Cortex of kidney (tissue), 1 donor: ENCODE measurements at places on chromosomes 2 and 18.

GRCh38 chr2:198137733-198138132 lies 333.3 kb downstream of the PLCL1 start:
- no peak for DNase-seq

GRCh38 chr2:27727257-27727656 lies 44.3 kb upstream of the MRPL33 start:
- DNase-seq, result no peak

DNA sequence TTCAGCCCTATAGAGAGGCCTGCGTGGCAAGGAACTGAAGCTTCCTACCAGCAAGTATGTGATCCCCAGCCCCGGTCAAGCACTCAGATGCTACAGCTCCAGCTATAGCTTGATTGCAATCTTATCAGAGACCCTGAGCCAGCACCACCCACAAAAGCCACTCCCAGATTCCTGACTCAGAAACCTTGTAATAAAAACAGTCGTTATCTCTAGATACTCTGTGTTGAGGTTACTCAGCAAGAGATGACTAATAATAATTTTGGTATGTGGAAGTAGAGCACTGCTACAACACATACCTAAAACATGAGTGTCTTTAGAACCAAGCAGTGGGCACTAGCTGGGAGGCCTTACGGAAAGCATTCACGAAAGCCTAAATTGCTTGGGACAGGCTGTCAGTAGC lies 216.9 kb downstream of the UXS1 start:
- no peak for DNase-seq

DNA sequence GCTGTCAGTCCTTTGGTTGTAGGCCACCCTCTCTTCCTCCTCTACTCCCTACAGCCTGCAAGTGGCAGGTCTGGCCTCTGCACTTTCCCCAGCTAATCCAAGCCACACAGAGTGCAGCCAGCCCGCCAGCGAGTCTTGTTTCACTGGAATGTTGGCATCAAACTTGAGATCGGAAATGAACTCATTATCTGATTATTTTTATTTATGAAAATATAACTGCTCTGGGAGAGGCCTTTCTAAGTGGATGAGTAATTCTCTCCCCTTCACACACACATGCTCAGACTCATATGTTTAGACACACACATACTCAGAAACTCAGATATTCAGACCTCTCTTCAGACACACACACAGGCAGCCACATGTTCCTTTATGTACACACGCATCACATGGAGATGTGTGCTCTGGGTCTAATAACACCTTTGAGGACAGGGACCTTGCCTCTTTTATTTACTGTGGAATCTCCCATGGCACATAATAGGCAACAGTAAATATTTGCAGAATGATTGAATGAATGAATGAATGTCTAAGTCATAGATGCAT lies 151.3 kb downstream of the ZFP36L2 start:
- no peak for DNase-seq

DNA sequence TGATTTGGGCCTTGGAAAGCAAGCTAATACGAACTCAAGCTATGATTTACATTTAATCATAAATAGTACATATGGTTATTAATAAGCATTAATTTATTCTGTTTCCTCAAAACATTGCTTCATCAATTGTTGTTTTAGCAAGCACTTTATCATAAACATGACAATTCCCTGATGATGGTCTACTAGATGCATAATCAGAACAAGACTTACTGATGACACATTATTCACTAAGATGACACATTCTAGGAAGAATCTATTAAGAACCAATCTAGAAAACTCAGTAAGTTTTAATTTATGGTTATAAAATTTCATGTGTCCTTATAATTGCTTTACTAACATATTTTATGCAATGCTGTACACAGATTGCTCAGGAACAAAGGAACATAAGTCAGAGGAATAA lies 815.2 kb downstream of the ERBB4 start:
- no peak for DNase-seq

DNA sequence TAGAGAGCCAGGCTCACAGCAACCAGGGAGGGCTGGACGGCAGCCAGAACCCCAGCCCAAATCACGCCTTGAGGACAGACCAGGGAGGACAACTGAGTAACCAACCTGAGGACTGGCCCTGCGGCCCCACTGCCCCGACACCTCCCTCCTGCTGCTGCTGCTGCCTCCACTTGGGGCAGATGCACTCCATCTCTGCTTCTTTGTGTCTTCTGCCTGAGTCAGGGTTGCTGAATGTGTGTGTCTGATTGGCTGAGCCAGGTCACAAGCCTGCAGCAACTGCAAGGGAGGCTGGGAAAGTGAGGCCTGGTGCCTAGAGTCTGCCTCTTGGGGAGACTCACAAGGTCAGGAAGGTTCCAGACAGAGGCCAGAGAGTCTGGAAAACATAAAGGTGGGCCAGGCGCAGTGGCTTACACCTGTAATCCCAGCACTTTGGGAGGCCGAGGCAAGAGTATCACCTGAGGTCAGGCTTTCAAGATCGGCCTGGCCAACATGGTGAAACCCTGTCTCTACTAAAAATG lies 83.4 kb downstream of the ZFP36L2 start:
- no peak for DNase-seq

- DNase-seq, result no peak
These were observed 63.9 kb downstream of the KLHL29 start for GRCh38 chr2:23448906-23449305.

DNA sequence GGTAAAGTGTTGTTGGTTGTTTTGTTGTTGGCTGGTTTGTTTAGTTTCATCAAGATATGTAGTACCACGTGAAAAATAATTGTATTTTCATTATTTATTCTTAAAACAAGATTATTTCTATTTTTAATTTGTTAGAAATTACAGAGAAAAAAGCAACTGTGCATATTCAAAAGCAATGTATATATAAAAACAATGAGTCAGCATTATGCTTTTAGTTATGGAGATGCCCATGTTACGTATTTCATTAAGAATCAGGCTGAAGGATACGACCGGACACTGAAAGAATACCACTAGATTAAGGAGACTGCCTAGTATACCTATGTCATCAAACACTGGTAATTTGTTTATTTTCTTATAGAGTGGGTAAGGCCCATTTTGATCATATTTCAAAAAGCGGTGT lies 1188.4 kb upstream of the NXPH2 start:
- DNase-seq, result no peak

DNA sequence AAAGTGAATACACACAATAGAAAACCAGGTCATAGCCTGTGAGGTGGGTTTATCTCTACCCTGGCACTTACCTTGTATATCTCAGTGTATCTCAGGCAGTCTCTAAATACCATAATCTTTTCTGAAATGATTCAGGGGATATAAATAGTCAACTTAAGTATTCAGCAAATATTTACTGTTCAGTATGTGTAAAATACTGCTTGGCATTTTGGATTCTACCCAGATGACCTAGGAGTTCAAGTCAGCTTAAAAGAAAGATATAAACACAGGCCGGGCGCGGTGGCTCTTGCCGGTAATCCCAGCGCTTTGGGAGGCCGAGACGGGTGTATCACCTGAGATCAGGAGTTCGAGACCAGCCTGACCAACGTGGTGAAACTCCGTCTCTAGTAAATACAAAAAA lies 23.8 kb downstream of the GRHL1 start:
- DNase-seq, result no peak

DNA sequence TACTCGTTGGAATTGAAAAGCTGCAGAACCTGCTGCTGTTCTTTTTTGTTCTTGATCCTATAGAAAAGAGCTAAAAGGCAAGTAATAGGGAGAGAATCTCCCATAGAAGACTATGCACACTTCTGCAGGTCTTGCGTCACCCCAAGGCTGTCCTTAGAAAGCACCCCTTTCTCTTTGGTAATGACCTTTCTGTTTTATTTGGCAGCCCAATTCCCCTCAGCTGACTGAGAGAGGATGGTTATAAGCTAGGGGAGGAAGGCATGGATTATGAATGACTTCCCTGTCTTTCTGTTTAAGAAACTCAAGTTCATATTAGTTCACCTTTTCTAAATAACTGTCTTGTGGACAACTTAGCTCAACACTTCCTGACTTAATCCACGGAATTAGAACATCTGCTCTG lies 122.9 kb downstream of the TXNL1 start:
- DNase-seq, result no peak

DNA sequence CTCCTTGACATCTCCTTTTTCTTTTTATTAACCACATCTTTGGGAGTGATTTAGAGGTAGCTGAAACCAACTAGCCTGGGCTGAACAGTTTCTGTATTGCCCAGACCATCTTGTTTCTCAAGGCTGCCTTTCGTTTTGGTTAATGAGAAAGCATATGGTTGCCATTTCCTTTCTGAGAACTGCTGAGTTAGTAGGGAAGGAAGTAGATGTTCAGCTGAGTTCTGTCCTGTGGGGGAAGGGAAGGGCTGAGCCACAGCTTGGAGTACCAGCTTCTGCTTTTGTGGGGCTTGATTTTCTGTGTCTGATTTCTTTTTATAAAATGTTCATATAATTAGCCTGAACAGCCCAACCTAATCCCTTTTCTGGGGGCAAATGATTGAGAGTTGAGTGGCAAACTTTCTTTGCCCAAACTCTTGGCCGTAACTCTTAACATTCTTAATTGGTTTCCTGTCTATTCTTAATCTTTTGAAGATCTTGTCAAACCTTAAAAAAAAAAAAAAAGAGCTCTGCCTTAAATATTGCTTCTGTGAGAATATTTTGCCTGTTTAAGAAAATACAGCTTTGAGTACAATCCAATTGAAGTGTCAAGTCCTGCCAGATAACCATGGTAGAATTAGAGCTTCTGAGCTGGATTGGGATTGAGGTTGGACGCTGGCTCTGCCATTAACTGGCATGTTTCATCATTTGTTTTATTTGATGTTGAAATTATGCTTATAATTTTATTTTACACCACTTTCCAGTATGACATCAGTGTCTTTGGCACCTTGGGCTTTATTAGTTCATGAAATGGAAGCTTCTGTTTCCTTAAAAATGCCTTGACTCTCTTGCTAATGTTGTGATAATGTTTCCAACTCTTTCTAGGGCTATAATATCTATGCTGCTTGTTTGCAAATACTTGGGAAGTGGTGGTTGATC lies 1.9 kb upstream of the NABP1 start:
- no peak for DNase-seq

DNA sequence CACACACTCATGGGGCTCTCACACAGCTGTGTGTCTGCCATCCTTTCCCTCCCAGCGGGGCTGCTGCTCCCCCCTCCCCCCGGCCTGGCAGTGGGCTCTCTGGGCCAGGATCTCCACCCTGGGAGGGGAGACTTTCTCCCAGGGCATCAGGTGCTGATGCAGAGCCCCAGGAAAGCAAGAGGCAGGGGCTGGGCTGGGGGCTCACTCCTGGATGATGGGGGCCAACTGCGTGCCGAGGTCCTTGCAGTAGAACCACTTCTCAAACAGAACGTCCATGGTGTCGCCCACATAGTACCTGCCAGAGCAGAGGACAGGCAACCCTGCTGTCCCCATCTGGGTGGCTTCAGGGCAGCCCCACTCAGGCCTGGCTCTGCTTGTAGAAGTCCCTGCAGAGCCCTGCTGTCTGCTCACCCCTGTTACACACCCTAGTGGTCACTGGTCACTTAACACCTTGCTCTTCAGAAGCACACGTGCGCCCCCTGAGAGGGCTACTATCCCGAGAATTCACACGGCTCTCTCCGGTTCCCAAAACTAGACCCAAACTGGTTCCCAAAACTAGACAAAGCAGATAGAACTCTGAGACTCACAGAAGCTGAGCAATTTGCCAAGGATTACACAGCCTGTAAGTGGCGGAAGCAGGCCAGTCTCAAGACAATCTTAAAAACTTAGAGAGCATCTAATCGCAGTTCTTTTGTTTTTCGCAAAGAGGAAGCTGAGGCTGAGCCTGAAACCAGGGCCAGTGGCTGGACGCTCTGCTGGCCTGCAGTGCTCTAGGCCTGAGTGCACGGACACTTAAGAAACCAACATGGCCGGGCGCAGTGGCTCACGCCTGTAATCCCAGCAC lies 6.6 kb upstream of the OXER1 start:
- DNase-seq, result no peak

DNA sequence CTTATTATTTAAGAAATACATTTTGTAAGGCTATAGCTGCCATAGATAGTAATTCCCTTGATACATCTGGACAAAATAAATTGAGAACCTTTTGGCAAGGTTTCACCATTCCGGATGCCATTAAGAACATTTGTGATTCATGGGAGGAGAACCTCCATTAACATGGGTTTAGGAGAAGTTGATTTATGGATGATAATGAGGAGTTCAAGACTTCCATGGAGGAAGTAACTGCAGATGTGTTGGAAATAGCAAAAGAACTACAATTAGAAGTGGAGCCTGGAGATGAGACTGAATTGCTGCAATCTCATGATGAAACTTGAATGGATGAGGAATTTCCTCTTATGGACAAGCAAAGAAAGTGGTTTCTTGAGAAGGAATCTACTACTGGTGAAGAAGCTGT lies 17.3 kb downstream of the PHLPP1 start:
- no peak for DNase-seq

DNA sequence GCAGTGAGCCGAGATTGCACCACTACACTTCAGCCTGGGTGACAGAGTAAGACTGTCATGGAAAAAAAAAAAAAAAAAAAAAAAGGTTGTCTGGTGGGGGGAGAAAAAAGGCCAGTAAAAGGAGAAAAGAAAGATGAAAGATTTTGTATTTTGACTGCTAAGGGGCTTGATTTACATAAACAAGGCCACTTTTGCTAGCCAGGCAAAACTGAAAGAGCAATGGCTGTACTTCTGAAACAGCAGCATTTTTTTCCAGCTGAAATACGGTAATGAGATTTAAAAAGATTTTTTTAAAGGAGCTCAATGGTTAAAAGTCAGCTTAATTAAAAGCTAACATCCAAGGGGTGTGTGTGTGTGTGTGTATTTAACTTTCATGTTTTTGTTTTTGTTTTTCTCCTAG lies 11.3 kb upstream of the OXER1 start:
- DNase-seq, result no peak

- DNase-seq, result no peak
These were observed 435.4 kb downstream of the EIPR1 start for GRCh38 chr2:2942225-2942624.

DNA sequence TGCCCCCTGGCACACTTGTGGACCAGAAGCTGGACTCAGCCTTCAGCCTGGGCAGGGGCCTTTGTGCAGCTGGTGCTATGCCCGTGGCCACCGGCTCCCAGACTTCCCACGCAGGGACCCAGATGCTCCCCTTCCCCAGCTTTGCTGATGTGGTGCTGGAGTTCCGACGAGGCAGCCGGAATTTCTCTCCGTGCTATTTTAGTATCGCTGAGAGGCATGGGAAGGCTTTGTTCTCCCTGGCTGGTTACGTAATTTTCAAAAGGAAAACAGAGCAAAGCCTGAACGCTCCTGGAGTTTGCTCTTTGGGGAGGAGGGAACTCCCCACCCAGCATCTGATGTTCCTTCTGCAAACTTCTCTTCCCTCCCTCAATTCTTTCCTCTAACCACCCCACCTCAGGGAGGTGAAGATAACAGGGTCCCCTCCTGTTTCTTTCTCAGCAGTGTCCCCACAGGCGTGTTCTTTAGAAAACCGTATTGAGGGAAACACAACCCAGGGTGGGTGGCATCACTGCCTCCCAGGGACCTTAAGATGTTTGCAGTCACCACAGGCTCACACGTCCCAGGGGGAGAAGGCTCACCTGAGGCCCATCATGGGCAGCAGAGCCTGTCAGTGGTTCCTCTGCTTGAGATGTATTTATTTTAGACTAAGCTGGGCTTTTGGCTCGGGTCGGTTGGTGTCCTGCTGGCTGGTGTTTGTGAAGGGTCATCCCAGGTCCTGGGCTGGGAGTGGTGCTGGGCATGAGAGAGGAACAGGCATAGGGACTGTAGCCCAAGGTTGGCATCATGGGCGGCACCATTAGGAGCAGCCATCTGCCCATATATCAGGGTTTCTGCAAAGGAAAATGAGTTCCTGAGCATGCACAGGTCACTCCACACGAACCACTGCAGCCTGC lies 95.0 kb downstream of the MAPK4 start:
- DNase-seq, result no peak

GRCh38 chr2:169105476-169105875 lies 36.1 kb downstream of the DHRS9 start:
- no peak for DNase-seq

- no peak for DNase-seq
These were observed 363.6 kb downstream of the RNF144A start for GRCh38 chr2:7280790-7281189.
